ENCODE measurements at places on chromosomes 1 and 21.

GRCh38 chr1:76105372-76105771, 30.8 kb downstream of the ST6GALNAC3 start:
- DNase-seq, result no peak

- DNase-seq, result no peak
These were observed 5.1 kb upstream of the REG4 start for GRCh38 chr1:119816407-119816806.

DNA sequence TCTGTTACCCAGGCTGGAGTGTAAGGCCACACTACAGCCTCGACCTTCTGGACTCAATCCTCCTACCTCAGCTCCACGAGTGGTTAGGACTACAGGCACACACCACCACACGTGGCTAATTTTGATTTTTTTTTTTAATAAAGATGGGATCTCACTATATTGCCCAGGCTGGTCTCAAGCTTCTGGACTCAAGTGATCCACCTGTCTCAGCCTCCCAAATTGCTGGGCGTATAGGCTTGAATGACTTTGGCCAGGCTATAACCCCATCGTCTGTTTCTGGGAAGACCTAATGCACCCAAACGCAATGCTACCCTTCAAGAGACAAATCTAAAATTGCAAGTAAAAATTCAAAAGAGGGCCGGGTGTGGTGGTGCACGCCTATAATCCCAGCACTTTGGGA, 52.1 kb downstream of the DAP3 start:
- DNase-seq, result no peak

DNA sequence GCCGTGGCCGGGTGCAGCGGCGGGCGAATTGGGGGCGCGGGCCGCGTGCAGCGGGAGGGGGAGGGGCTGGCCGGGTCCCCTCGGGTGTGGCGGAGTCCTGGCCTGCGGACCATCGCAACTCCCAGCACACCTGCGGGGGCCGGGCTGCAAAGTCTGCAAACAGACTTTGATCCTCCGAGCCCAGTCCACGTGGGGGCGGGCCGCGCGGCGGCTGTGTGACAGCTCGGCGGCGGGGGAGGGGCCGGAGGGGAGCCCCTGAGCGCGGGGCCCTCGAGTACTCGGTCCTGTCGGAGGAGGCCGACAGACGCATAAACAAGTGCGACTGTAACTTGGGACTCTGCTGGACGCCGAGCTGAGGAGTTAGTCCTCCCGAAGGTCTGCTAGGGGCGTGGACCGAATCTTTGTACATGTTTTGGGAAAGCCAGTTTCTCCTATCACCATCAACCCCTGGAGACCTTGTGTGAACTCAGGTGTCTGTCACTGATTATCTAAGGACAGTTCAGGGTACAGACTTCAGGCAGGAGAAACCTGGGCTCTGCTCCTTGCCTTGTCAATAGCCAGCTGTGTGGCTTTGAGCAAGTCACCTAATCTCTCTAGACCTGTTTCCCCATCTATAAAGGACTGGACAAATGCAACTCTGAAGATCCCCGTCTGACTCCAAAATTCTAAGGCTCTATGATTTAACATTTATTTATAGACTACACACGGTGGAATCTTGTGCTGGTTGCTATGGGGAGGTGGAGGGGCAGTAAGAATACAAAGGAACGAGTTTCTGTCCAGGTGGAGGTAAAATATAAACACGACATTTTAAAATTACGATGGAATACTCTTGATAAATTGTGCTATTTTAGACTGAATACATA, 710 bp upstream of the SLC30A1 start:
- no peak for DNase-seq
